ENCODE measurements at places on chromosomes 5 and 9. TPM values are rescaled to one million over a fixed set of nuclear protein-coding genes. Genes with fewer than 3 reads are reported as not detected.

DNA sequence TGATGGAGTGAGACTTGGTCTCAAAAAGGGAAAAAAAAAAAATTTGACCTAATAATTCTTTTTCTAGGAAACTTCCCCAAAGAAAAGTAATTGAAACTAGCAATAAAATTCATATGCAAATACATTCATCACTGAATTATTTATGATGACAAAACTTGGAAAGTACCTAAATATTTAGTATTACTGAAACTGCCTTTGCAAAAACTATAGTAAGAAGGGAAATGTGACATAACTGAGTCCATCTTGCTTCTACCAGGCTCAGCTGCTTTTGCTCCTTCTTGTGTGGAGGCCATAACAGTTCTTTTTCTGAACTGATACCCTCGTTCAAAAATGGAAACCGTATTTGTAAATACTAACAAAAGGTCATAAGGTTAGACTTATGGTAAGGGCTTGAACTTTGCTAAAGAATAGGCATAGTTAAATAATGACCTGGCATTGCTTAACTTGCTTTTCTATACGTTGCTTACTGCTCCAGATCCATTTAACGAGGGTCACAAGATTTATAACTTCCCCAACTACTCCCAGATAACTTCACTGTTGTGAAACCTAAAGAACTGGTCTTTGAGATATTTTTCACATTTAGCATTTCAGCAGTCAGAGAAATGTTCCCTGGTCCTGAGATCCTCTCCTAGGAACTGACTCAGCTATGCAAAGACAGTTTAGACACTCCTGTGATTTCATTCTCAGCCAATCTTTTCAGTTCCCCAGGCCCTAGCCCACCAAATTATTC lies 68.4 kb downstream of the CFAP95 start:
- H3K27ac ChIP-seq: no peak overlapping the region
- H3K4me1 ChIP-seq: no peaks in the 10 kb centered on the region
- no peaks in the 10 kb centered on the region for H3K36me3 ChIP-seq
- no peaks in the 10 kb centered on the region for H3K27me3 ChIP-seq

- H3K4me1 ChIP-seq: no peaks in the 10 kb centered on the region
- H3K27ac ChIP-seq: no peak overlapping the region
- H3K36me3 ChIP-seq: no peaks in the 10 kb centered on the region
These were observed 8.4 kb upstream of the RUSC2 start for GRCh38 chr9:35481347-35481975.

GRCh38 chr5:127969002-127969401 lies 114.6 kb upstream of the SLC12A2 start:
- H3K27me3 ChIP-seq: no peaks in the 10 kb centered on the region
- H3K36me3 ChIP-seq: no peaks in the 10 kb centered on the region
- H3K27ac ChIP-seq: no peak overlapping the region

- DNase-seq: no peak
- H3K27ac ChIP-seq: no peak overlapping the region
- H3K4me3 ChIP-seq: no peak overlapping the region
- no peaks in the 10 kb centered on the region for H3K4me1 ChIP-seq
- no peaks in the 10 kb centered on the region for H3K27me3 ChIP-seq
These were observed 55.8 kb downstream of the NSD1 start for GRCh38 chr5:177189416-177189815.

DNA sequence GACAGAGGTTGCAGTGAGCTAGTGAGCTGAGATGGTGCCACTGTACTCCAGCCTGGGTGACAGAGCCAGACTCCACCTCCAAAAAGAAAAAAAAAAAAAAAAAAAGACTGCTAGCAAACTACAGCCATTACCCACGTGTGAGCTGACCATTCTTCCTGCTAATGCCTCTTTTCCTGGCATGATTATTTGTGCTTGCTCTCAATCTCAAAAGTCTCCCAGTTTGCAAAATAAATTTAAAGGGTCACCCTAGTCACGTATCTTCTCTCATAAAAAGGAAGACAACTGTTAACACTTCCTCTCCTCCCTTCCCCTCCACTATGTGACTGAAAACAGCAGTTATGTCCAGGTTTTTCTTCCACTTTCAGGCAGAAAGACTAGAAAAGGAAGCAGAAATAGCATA lies 37.2 kb downstream of the TRIM36 start:
- no peaks in the 10 kb centered on the region for H3K4me1 ChIP-seq
- H3K36me3 ChIP-seq: no peaks in the 10 kb centered on the region
- no peak overlapping the region for H3K4me3 ChIP-seq
- no peak overlapping the region for H3K27ac ChIP-seq
- no peak for DNase-seq

DNA sequence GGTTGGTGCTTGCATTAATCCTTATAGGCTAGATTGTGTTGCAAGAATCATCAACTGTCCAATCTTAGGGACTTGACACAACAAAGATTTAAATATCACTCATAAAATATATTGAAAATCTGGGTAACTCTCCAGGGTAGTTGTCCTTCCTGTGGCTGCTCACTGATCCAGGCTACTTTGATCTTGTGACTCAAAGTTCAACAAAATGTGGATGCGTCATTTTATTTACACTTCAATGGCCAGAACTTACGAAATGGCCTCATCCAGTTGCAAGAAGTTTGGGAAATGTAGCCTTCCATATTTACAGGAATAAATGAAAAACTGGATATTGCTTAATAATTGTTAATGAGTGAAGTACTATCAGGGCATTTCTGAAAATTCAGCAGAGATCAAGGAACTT lies 235.5 kb upstream of the ACTBL2 start:
- no peak overlapping the region for H3K27ac ChIP-seq
- H3K4me1 ChIP-seq: no peaks in the 10 kb centered on the region
- H3K36me3 ChIP-seq: no peaks in the 10 kb centered on the region
- no peak for DNase-seq
- no peaks in the 10 kb centered on the region for H3K27me3 ChIP-seq

DNA sequence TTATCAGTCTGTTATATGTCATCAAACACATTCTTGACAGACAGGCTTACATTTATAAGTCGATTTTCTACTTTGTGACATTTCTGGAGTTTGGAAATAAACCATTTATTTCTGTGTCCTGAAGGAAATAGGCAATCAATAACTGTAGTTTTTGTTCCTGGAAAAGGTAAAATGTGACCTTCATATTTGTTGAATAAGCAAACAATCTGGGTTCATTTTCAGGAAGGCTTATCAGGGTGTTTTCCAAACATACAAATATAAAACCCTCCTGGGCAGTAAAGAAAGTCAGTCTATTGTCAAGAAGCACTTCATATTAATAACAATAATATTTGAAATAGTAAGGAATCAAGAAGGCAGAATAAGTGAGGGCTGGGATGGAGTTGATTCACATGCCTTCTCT lies 195.0 kb downstream of the SNCAIP start:
- no peak for DNase-seq
- no peaks in the 10 kb centered on the region for H3K27me3 ChIP-seq
- H3K4me1 ChIP-seq: no peaks in the 10 kb centered on the region
- no peaks in the 10 kb centered on the region for H3K36me3 ChIP-seq

DNA sequence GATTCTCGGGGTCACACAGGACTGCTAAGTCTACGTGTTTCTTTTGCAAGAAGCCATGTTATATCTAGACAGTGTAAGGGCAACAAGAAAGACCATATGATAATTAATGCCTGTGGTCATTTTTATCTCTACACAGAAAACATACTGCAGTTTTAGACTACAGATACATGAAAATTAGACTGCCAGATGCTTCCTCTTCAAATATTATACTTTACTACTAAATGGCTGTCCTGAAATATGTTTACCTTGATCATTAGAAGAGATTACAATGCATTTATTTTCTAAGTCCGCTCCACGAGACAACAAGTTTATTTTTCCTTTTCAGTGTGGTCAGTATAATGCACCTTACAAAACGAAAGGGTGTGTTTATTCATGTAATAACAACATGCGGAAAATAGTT lies 147.6 kb downstream of the KIAA0825 start:
- DNase-seq: no peak
- H3K27me3 ChIP-seq: no peaks in the 10 kb centered on the region
- H3K27ac ChIP-seq: no peak overlapping the region
- H3K4me1 ChIP-seq: no peaks in the 10 kb centered on the region
- H3K36me3 ChIP-seq: no peaks in the 10 kb centered on the region

DNA sequence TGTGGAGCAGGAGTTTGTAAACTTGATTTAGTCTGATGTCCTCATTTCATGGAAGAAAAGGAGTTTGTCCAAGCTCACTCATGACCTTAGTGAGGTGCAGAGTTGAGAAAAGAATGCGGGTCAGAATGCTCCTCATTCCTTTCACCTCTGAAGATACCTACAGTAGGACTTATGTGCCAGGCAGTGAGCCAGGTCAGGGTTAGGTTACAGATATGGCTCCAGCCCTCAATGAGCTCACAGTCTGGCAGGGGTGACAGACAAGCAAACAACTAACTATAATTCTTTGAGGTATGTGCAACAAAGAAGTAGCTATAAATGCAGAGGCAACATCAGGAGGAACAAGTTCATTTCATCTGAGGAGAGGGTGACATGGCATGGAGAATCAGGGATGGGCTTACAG lies 102.5 kb downstream of the SPATA31D1 start:
- H3K27me3 ChIP-seq: no peaks in the 10 kb centered on the region
- H3K36me3 ChIP-seq: no peaks in the 10 kb centered on the region
- no peak overlapping the region for H3K27ac ChIP-seq
- no peak overlapping the region for H3K4me3 ChIP-seq

DNA sequence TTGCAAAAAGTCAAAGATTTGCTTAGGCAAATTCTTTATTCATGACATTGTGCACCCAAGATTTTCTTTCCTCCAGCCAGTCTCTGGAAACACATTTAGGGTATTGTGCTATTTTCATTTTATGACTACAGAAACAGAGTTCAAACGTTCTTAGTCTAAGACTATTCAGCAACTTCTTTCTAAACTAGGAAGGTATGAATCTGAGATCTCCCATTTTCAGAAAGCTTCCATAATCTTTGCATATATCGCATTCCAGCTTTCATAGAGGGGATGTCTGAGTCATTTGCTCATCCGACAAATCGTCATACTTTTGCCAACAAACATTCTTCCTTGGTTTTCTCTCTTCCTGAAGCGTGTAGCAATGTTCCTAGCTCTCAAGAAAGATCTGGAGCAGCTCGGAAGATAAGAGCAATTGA lies 1.6 kb upstream of the PAPPA start:
- H3K36me3 ChIP-seq: no peaks in the 10 kb centered on the region
- no peak for DNase-seq
- H3K27ac ChIP-seq: no peak overlapping the region
- H3K27me3 ChIP-seq: no peaks in the 10 kb centered on the region
- H3K4me1 ChIP-seq: no peaks in the 10 kb centered on the region

BHMT2 gene
- not detected for total RNA-seq

PHF2 gene
- 28.6 TPM for total RNA-seq

DENND1A gene
- total RNA-seq: 17.8 TPM

FRRS1L gene
- total RNA-seq: not detected

Measured in naive thymus-derived CD4-positive, alpha-beta T cell (primary cell).